Smooth muscle cell of bladder (primary cell): ENCODE measurements at places on chromosomes 13 and 19. TPM values are rescaled to one million over a fixed set of nuclear protein-coding genes. Genes with fewer than 3 reads are reported as not detected.

ZBTB45 gene
- 4.1 and 6.2 TPM in 2 replicates for total RNA-seq

CGB5 gene
- total RNA-seq: not detected in 2 replicates

PRSS57 gene
- total RNA-seq: not detected in 2 replicates

MAST1 gene
- 0.18 and 0.28 TPM in 2 replicates for total RNA-seq

OVOL3 gene
- not detected in 2 replicates for total RNA-seq

PCDH20 gene
- total RNA-seq: 0.18 TPM in 1 of 2 replicates, not detected in the other
